Activated CD8-positive, alpha-beta memory T cell treated with anti-CD3 and anti-CD28 coated beads, Interleukin-2, amount 10 ng/mL, durations not matched to agents 7 days and 5 days (primary cell): ENCODE measurements at places on chromosomes 2 and 18.
A peak's percentile ranks its signal among the peaks of the same experiment; 100 is the strongest.

DNA sequence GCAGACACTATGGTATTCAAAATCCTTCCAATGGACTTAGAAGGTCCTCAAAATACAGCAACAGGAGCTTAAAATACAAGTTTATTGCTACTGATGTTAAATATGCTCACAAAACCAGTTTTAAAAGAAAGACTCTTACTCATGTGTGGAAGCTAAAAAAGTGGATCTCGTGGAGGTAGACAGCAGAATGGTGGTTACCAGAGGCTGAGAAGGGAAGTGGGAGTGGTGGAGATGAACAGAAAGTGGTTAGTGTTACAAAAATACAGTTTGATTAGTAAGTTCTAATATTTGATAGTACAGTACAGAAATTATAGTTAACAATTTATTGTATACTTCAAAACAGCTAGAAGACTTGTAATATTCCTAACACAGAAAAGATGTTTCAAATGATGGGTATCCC lies 12.1 kb downstream of the ADAM17 start:
- peak; percentile 47 for DNase-seq
- H3K27ac ChIP-seq = peak overlapping the region; percentile 44
- H3K36me3 ChIP-seq = peaks cover 15% of the 10 kb centered on the region
- H3K27me3 ChIP-seq = no peaks in the 10 kb centered on the region
- no peak overlapping the region for H3K4me3 ChIP-seq

DNA sequence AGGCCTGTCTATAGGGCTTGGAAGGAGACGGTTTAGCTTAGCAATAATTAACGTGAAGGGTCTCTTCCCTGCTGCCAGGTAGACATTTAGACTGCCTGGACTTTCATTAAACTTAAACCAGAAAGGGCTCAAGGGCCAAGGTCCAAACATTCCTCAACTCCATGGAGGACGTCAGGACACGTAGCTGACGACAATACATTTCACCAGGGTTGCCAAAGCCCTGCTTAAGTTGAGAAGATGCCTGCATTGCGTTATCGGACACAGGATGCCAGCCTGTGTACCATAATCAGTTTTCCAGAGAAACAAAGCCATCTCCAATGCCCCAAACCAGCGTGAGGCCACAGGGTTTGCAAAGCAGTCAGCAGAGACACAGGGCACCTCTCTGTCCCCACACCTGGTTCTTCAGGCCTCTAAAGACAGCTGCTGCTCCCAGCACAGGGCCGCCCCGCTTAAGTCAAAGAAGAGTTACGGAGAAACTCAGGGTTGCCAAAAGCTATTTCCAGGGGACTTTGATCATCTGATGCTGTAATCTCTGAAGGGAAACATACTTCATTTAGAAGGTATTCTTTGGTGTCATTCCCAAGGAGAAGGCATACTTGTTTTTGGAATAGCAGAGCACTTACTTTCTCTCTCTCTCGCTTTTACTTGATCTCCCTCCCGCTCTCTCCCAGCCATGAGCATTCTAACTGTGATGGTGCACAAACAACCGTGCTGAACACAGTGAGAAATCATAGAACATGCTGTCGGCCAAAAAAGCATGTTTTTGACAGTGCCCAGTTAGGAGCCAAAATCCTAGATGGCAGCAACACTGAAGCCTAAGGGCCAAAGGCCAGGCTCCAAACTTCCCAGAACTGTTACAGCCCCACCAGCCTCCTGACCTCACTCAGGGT lies 46.0 kb downstream of the TTC32 start:
- no peak overlapping the region for H3K4me3 ChIP-seq
- no peaks in the 10 kb centered on the region for H3K36me3 ChIP-seq
- no peaks in the 10 kb centered on the region for H3K4me1 ChIP-seq
- H3K27me3 ChIP-seq = peaks cover 17% of the 10 kb centered on the region

- no peaks in the 10 kb centered on the region for H3K36me3 ChIP-seq
- no peak overlapping the region for H3K27ac ChIP-seq
- H3K4me3 ChIP-seq = no peak overlapping the region
- H3K27me3 ChIP-seq = no peaks in the 10 kb centered on the region
- DNase-seq = no peak
Observed at GRCh38 chr2:159349674-159350299, 63.3 kb upstream of the WDSUB1 start.

DNA sequence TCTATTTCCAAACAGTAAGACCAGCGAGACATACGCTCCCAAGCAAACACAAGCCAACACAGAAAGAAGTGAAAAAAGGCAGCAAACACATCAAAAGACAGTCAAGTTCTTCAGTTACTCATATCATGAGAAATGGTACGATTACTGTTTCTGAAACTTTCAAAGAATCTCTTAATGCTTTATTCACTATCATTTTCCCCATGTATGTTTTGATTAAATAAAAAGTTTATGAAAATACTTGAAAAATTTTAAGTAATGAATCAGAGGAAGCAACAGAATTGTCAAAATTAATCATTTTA lies 114.9 kb downstream of the HDAC4 start:
- peak overlapping the region; percentile 86 for H3K27ac ChIP-seq
- H3K36me3 ChIP-seq = peaks cover 13% of the 10 kb centered on the region
- H3K4me3 ChIP-seq = peak overlapping the region; percentile 60
- no peak for DNase-seq

DNA sequence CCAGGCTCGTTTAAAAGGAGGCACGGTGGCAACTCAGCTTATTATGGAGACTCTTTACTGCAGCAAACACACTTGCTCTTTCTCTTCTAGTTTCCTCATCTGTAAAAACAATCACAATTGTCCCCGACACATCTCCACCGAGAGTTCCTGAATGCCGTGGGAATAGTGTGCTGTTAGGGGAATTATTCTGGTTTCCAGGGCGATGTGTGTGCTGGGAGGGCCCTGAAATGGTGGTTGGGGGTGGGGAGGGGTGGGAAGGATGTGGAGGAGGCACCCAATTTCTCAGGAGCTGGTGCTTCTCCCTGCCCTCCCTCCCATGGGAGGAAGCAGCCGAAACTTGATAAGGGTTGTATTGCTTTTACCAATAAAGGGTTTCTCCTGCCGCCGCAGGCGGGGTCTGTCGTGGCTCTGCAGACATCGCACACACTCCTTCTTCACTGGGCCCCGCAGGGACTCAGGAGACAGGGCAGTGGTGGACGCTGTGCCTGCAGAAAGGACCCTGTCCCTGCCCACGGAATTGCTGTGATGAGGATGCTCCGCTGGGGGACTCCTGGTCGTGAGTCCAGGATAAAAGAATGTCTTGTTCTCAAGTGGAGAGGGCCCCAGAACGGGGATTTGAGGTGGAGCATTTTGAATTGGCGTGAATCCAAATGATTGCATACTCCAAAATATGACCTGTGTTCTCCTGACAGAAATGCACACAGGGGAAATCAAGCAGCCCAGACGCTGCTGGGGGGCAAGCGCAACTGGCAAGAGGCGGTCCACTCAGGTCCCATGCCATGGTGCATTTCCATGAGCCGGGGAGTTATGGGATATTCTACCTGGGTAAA lies 119.2 kb downstream of the ACKR3 start:
- H3K27ac ChIP-seq = no peak overlapping the region
- H3K4me1 ChIP-seq = no peaks in the 10 kb centered on the region
- peaks cover 12% of the 10 kb centered on the region for H3K27me3 ChIP-seq
- H3K36me3 ChIP-seq = no peaks in the 10 kb centered on the region

DNA sequence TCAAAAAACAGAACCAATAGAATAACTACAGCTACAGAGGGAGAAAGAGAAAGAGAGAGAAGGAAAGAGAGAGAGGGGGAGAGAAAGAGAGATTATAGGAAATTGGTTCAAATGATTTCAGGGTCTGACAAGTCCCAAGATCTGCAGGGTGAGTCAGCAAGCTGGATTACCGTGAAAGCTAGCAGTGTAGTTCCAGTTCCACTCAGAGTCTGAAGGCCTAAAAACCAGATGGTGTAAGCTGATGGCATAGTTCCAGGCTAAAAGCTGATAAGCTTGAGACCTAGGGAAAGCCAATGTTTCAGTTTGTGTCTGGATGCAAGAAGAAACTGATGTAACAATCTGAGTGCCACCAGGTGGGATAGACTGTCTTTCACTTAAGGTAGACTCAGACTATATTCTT lies 397.7 kb downstream of the TRIB2 start:
- no peaks in the 10 kb centered on the region for H3K4me1 ChIP-seq
- no peaks in the 10 kb centered on the region for H3K27me3 ChIP-seq
- no peak for DNase-seq
- H3K4me3 ChIP-seq = no peak overlapping the region

DNA sequence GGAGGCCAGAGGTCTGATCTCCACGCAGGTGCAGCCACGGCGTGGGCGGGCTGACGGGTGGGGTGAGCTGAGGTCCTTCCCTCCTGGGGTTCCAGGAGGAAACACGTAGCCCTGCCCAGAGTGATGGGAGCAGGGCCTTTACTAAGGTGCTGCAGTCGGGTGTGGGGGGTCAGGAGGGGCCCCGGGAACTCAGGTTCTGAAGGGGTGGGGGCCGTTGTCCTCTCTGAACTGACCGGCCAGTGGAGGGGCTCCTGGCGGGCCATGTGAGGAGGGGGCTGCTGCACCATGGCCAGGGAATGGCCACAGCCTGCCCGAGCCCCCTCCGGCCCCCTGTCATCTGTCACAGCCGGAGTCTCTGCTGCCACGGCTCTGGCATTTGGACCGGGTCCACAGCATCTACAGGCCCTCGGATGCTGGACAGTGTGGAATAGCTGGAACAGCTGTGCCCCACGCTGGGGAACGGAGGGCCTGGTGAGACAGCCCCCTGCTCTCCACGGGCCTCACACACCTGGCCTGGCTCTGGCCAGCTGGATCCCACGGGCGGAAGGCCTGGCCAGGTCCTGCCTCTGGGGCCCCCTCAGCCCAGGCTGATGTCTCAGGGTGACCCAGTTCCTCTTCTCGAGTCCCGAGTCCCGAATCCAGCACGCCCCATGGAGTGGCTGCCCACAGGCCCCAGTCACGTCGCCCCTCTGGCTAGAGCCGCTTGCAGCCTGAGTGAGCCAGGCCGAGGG lies 145.6 kb upstream of the GPC1 start:
- H3K27me3 ChIP-seq = no peaks in the 10 kb centered on the region
- H3K27ac ChIP-seq = no peak overlapping the region
- H3K4me3 ChIP-seq = no peak overlapping the region
- DNase-seq = no peak
- no peaks in the 10 kb centered on the region for H3K4me1 ChIP-seq

GRCh38 chr18:54532222-54532621 lies 58.8 kb upstream of the DYNAP start:
- no peaks in the 10 kb centered on the region for H3K36me3 ChIP-seq
- H3K4me3 ChIP-seq = no peak overlapping the region
- H3K27ac ChIP-seq = no peak overlapping the region
- no peaks in the 10 kb centered on the region for H3K4me1 ChIP-seq

GRCh38 chr2:221563270-221563985 lies 8.7 kb downstream of the EPHA4 start:
- no peak overlapping the region for H3K27ac ChIP-seq
- no peaks in the 10 kb centered on the region for H3K36me3 ChIP-seq
- H3K4me3 ChIP-seq = no peak overlapping the region
- no peaks in the 10 kb centered on the region for H3K4me1 ChIP-seq

DNA sequence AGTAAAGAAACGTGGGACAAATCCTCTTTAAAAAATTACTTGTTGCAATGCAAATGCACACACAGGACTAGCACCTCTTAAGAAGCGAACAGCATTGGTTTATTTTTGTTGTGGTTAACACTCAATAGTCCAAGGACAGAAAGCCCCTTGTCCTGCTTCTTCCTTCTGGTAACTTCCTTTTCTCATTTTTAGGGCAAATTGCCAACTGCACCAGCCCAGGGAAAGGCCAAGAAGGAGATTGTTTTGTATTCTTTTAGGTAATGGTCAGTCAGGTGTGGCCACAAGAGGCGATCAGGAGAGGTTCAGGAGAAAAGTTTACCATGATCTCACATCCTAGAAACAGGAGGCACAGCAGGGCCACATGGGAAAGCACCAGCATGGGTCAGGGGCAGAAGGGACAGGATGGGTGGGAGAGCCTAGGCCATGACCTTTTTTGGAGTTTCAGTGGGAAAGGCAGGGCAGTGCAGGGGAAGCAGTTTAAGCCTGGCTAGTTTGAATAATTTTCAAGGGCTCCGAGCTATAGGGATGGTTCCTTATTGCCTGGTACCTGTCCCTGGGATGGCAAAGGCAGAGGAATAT lies 73.0 kb downstream of the CHRNA1 start:
- no peak overlapping the region for H3K4me3 ChIP-seq
- no peak for DNase-seq
- H3K4me1 ChIP-seq = peaks cover 16% of the 10 kb centered on the region
- H3K27me3 ChIP-seq = peaks cover 18% of the 10 kb centered on the region
- H3K27ac ChIP-seq = no peak overlapping the region
- H3K36me3 ChIP-seq = no peaks in the 10 kb centered on the region

DNA sequence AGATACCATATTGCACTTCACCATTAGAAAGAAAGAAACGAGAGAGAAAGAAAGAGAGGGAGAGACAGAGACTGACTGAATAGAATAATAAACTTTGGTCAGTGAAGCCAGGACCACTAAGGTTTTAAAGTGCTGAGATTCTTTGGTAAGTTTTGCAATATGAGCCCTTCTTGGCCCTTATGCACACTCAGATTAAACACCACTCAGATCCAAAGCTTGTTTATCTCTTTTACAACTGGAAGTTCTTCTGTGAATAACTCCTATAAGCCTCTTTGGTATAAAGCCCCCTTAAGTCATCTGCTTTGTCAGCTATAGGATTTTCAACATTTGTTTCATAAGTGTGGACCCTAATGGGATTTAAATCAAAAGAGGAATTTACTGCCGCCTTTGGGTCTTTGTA lies 40.8 kb downstream of the PID1 start:
- H3K27ac ChIP-seq = no peak overlapping the region
- DNase-seq = no peak
- H3K27me3 ChIP-seq = no peaks in the 10 kb centered on the region
- H3K4me1 ChIP-seq = no peaks in the 10 kb centered on the region
- H3K36me3 ChIP-seq = no peaks in the 10 kb centered on the region

- H3K4me1 ChIP-seq = no peaks in the 10 kb centered on the region
- no peak for DNase-seq
- H3K27me3 ChIP-seq = peaks cover 32% of the 10 kb centered on the region
Observed at GRCh38 chr2:162234620-162235462, 8.4 kb downstream of the FAP start.

GRCh38 chr18:25075331-25075730 lies 276.6 kb downstream of the ZNF521 start:
- no peaks in the 10 kb centered on the region for H3K27me3 ChIP-seq
- DNase-seq = no peak
- no peak overlapping the region for H3K27ac ChIP-seq
- no peaks in the 10 kb centered on the region for H3K36me3 ChIP-seq

DNA sequence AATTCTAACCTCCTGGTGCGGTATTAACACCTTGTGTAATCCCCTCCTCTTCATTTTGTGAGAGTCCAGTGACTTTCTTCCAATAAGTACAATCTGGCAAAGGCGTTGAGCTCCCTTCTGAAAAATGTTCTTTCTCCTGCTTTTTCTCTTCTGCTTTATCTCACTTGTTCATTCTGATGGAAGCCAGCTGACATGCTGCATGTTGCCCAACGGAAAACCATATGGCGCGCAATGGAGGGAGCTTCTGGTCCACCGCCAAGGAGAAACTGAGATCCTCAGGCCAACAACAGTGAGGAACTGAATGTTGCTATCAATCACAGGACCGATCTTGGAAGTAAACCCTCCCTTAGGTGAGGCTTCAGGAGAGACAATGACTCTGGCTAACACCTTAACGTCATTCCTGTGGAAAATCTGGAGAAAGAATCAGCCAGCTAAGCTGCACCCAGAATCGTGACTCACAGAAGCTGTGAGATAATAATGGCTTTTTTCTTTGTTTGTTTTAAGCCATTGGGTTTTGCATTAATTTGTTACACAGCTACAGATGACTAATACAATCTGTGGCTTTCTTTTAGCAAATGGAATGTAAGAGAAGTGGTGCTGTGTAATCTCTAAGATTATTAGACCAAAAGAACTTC lies 1323.9 kb upstream of the DDX18 start:
- no peak overlapping the region for H3K4me3 ChIP-seq
- no peaks in the 10 kb centered on the region for H3K27me3 ChIP-seq
- no peak overlapping the region for H3K27ac ChIP-seq
- H3K36me3 ChIP-seq = no peaks in the 10 kb centered on the region
- DNase-seq = no peak
- no peaks in the 10 kb centered on the region for H3K4me1 ChIP-seq
